ENCODE measurements at places on chromosomes 13 and 19.

DNA sequence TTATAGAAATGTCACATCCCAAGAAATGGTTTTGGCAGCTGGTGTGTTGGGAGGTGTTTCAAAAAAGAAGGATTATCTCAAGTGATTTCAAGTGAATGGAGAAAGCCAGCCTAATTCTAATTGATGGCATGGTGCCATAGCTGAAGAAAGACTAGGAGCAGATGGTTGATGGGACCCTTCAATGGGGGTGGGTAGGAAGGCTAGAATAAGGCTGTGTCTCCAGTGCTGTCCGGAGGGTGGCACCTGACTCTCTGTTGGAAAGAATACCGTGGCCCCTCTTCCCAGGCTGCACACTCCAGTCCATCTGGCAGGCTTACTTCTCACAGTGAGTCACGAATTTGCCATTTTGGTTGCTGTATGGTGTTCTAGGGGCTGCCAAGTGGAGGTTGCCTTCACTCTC, 51.0 kb upstream of the GPR12 start:
- DNase-seq = no peak

GRCh38 chr19:37342753-37343152, 28.1 kb upstream of the ZNF527 start:
- no peak for DNase-seq

DNA sequence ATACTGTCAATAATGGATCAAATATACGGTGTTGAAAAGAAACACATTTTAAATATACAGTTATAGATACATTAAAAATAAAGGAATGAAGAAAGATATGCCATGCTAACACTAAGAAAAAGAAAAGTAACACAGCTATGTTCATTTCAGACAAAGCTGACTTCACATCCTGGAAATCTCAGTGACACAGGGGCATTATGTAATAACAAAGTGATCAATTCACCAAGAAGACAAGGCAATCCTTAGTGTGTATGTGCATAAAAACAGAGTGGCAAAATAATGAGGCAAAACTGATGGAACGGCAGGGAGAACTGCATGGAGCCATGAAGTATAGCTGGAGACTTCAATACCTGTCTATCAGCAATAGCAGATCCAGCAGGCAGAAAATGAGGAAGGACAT, 13.1 kb downstream of the ZNF14 start:
- DNase-seq = no peak

GRCh38 chr19:36115453-36116343, at the start of gene TBCB:
TSS of gene TBCB (plus strand) at chr19:36115468. CDS start at chr19:36115561, 93 bp downstream.
- DNase-seq = peak; percentile 18

GRCh38 chr13:73261739-73262216, 203.0 kb downstream of the KLF5 start:
- DNase-seq = no peak

DNA sequence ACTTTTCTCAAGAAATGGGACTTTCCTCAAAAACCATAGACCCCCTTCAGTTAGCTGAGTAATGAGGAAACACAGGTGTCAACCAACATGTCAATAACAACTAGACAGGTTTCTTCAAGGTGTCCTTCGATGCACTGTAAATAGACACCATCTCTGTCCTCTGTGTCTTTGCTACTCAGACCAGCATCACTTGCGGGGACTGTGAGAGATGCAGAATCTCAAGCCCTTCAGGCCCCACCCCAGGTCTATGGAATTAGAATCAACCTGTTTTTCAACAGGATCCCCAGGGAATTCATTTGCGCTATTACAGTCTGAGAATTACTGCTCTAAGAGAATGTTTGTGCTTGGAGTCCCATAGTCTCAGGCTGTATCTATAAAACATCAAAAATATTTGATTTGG, 469.9 kb downstream of the COG6 start:
- no peak for DNase-seq

GRCh38 chr13:31209172-31209840, 9.5 kb downstream of the B3GLCT start:
- DNase-seq = no peak

DNA sequence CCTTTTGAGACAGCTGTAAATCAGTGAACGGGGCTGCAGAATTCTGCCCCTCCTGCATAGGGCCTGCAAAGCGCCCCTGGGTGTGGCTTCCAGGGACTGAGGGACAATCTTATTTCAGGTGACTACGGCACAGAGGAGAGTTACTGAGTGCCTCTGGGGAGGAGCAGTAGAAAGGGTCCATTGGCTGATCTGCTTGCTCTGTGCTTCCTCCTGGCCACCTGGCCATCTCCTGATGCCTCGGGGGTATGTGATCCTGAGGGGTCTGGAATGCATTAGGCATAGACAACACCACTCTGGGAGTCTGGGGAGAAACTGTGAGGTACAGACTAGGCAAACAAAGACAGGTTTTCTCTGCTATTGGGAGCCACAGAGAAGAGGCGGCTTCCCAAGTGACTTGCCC, 2.8 kb downstream of the KCTD15 start:
- DNase-seq = no peak

- no peak for DNase-seq
Observed at GRCh38 chr19:55152017-55152416, 3.0 kb upstream of the TNNT1 start.

DNA sequence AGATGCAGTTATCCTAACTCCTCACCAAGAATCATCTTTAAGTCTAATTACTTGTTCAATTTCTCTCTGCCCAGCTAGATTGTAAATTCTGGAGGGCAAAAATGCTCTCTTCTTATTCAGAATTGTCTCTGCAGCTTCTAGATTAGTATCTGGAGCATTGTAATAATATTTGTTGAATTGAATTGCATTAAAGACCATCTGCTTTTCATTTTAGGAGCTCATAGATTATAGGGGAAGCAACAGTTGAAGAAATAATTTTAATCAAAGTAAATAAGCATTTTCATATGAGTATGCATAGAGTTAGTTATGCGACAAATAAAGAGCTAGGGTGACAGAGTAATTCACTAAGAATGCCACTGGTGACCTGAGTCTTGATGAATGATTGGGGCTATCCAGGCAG, 222.8 kb downstream of the SPRY2 start:
- no peak for DNase-seq

DNA sequence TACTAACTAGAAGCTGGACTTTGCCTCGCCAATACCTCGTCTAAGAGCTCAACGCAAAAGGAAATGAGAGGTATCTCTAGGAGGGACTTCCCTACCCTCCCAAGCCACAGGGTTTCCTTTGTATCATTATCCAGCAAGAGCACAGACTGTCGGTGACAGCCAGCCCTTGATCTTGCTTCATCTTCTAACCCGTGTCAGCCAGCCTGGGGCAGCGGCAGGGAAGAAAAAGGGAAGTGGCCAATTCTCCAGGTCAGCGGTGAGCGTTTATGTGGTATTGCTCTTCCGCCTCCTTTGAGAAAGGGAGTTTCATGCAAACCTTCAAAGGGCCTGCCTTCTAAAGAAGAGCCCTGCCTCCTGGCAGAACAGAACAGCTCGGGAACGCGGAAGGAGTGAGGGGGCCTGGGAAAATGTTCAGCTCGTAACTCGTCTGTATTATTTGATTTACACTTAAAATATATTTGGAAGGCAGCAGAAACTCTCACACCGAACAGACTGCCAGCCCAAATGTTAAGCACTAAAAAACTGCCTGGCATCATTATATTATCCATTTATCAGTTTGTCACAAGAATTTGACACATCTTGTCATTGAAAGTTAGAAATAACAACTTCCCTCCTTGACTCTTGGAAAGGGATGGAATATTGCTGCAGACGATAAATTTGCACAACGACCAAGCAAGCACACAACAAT, 41.8 kb downstream of the EFNB2 start:
- DNase-seq = no peak

DNA sequence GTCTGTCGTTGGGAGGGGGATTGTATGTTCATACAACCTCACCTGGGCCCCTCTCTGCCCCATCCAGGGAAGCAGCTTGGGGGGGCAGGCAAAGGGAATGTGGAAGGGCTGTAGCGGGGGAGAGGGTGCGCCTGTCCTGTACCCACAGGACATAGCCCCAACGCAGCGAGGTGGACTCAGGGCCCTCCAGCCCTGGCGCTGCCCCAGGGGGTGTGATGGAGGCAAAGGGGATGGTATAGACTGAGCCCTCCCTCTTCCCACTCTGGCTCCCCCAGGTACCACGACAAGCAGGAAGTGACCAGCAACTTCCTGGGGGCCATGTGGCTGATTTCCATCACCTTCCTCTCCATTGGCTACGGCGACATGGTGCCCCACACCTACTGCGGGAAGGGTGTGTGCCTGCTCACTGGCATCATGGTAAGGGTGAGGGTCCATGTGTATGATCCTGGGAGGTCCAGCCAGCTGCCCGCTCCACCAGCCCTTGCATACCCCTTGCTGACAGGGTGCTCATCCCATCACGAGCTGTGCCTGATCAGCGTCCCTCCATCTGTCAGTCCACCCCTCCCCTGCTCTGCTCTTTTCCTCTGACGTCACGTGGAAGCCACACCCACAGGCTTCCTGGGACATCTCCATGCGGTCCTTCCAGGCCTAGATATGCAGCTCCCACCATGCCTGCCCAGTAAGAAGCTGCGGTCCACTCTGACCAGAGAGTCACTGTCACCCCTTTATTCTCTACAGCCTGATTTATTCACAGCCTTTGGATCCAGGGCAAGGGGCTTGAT, 18.3 kb downstream of the KCNN1 start:
- DNase-seq = no peak
